ENCODE measurements at places on chromosomes 5 and 9.

DNA sequence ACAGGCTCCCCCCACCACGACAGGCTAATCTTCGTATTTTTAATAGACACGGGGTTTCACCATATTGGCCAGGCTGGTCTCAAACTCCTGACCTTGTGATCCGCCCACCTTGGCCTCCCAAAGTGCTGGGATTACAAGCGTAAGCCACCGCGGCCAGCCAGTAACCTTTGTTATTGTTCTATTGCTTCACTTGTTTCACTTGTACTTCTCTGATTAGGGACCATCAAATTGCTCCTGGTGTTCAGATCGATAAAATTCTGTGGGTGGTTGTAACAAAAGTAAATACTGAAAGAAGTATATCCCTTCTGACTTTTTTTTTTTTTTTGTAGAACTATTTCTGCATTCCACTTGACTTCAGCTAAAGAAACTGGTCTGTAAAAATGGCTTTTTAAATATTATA is 445.5 kb upstream of the CDH10 start:
- no peak for DNase-seq

GRCh38 chr9:36389590-36389989 is 10.5 kb downstream of the RNF38 start:
- DNase-seq = no peak

GRCh38 chr5:116454417-116454927 is 120.2 kb downstream of the SEMA6A start:
- DNase-seq = peak; percentile 92

- peak; percentile 98 for DNase-seq
These were observed 22.2 kb upstream of the JADE2 start for GRCh38 chr5:134503088-134503936.

- peak; percentile 69 for DNase-seq
These were observed 21.1 kb downstream of the FAM219A start for GRCh38 chr9:34437006-34437925.

DNA sequence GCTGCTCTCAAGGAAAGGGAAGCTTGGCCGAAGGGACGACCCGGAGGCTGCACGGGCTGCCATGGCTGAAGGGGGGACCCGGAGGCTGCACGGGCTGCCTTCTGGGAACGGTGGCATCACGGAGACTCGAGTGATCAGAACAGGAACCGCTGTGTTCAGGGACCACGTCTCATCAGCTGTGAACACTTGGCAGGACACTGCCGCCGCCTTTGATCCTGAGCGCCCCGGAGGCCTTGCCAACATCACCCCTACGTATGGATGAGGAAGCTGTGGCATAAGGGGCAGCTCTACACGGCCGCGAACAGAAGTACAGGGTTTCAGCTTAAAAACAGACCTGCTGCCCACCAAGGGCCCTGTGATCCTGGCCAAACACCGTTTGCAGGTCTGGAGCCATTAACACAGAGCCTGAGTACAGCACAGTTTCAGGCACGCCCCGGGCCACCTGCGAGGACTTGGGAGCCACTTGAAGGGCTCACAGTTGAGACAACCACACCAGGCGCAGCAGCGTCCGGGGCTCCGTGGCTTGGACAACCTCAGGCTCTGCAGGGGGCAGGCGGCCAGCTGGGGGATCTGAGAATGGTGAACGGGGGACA is 23.9 kb upstream of the TERT start:
- no peak for DNase-seq

DNA sequence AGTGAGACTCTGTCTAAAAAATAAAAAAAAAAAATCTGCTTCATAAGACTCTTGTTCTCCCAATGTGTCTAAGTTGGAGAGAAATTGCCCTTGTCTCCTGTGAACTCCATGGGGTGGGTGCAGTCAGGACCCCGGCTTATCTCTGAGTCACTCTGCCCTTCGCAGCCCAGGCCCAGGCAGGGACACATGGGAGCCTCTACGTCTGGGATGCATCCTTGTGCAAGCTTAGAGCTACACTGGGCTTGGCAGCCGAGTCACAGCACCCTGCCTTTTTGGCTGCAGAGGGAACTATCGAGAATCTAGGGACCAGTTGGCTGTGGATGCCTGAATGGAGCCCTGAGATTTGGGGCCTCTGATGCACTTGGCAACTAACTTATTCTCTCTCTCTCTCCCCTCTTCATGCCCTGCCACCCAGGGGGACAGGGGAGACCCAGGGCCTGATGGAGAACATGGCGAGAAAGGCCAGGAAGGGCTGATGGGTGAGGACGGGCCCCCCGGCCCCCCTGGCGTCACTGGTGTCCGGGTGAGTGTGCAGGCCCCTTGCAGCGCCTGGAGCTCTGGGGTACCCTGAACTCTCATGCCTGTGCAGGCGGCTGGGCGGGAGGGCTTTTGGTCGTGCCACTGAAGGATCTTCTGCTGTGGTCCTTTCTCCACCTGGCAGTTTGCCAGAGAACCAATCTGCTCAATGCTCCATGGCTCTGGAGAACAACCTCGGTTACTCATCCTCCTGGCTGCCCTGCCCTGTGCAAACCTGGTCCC is 47.5 kb upstream of the ORM1 start:
- DNase-seq = peak; percentile 42

DNA sequence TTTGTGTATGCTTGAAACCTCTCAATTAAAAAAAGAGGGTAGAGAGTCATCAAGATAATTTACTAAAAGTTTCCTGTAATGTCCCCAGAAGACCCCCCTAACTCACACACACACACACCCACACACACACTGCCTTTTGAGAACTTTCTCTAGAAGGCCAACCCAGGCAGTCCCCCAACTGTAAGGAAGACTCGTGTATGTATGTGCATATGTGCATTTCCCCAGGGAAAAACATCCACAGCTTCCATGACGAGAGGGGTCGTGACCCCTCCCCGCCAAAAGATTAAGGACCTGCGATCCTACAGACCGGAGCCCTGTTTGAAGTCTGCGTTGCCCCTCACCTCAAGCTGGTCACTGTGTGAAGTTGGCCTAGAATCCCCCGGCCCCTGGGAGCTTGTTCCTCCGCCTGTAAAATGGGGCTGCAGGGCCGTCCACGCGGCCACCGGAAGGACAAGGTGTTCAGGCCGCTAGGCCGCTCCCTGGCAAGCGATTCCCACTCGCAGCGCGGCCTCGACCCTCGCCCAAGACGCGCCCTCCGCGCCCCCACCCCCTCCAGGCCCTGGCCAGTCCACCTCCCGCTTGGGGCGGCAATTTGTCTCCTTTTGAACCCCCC is 435 bp upstream of the CDX1 start:
- no peak for DNase-seq

- DNase-seq = no peak
These were observed 36.8 kb upstream of the COL5A1 start for GRCh38 chr9:134604834-134605233.

DNA sequence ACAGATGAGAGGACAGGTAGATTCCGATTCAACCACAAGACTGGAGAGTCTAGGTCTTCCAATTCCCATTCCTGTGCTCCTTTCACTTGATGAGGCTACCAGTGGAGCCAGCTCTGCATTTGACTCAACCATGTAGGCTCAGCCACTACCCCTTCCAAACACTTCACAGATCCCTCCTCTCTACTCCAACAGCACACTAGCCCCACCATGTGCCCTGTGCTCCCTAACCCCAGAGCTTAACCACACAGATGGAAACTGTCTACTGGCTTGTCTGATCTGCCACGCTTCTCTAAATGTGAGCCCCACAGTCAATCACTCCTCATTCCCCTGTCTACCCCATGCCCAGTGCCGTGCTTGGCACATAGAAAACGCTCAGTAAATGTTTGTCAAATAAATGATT is 508.2 kb downstream of the CDK5RAP2 start:
- DNase-seq = no peak

GRCh38 chr5:81856948-81857928 is 106.3 kb upstream of the SSBP2 start:
- no peak for DNase-seq

DNA sequence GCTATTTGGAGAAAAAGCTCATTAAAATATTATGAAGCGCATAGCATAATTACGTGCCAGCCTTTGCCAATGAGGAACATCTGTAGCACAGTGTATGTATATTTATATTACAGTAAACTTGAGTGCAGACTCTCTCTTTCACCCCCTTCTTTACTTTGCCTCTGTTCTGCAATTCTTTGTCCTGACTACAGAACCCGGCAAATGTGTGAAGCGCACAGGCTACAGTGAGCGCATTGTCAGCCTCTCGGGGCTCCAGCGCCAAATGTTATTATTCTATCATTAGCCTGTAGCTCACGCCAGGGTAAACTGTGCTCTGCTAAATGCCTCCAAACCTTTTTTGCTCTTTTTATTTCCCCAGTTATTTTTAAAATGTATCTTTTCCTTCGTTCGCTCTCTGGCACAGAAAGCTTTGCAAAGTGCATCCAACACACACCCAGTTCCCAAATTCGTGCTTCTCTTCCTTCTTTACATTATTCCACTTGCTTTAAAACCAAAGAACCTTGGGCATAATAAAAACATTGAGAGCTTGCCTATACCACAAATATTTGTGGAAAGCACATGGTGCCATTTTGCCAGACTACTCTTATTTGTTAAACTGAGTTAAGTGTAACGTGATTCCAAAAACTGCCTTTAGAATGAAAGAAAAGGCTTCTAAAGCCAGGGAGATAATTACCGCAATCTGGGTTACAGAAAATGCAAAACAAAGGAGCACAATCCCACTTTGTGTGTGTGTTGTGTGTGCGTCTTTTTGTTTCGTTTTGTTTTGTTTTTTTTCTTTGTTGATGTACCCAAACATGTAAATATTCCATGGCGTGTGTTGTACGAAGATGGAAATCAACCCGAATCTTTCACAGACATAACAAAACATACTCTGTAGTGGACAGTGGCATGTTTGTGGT is 164.1 kb upstream of the MPDZ start:
- DNase-seq = no peak

- no peak for DNase-seq
These were observed 205.6 kb downstream of the ZNF462 start for GRCh38 chr9:107068581-107068980.

DNA sequence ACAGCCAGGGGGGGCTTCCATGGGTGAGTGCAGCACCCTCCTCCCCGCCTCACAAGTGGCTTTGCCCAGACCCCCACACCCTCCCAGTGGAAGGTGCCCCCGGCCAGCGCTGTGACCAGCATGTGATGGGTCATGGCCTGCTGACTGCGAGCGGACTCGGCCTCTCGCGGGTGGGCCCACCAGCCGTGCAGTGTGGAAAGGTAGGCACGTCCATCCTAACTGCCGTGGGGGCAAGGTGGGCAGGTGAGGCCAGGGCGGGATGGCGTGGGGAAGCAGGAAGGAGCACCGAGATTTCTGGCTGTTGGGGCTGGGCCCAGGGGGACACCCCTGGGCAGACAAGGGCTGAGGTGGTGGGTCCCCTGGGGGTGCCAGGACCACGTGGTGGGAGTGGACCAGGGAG is 12.1 kb downstream of the SOHLH1 start:
- no peak for DNase-seq

GRCh38 chr5:158819840-158820620 is 279.7 kb downstream of the EBF1 start:
- DNase-seq = peak; percentile 34

GRCh38 chr9:78234810-78235209 is 1.1 kb upstream of the CEP78 start:
- DNase-seq = peak; percentile 63

GRCh38 chr5:171984748-171985419 is 21.6 kb downstream of the FBXW11 start:
- peak; percentile 95 for DNase-seq

GRCh38 chr5:130024006-130024405 is 119.7 kb downstream of the CHSY3 start:
- no peak for DNase-seq

DNA sequence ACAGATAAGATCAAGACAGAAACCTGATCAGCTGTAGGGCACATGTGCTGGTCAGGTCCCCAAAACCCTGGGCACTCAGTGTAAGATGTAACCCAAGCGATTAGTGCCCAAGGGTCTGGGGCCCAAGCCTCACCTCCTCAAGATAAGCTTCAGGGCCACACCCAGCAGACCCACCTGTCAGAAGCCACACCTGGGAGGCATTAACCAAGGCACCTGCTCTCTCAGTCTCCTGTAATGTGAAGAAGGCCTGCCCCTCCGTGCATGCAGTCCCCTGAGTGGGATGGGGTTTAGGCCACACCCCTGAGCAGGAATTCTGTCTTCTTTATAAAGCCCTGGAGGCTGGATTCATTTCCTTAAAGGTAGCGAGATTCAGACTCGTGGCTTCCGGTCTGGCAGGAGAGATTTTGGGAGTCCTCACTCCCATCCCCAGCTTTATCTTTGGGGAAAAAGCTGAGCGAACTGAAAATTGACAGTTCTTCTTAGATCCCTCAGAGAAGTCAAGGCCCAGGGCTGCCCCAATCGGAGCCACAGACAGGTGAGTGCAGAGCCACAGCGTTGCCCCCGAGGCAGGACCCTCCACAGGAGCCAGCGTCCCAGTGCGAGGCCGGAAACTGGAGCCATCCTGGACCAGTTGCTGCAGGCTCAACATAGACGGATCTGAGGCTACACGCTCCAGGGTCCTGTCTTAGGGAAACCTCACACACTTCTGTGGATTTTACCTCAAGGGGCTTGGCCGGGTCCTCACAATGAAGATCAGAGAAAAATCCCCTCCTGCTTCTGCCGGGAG is 357.6 kb upstream of the IRX4 start:
- no peak for DNase-seq

GRCh38 chr5:83281658-83282057 is 189.9 kb upstream of the VCAN start:
- peak; percentile 71 for DNase-seq

GRCh38 chr5:158074992-158075769 is 216.2 kb upstream of the CLINT1 start:
- peak; percentile 62 for DNase-seq

GRCh38 chr9:89738137-89738932 is 133.5 kb downstream of the GADD45G start:
- DNase-seq = no peak

GRCh38 chr5:139966856-139967255 is 76.2 kb downstream of the NRG2 start:
- no peak for DNase-seq

DNA sequence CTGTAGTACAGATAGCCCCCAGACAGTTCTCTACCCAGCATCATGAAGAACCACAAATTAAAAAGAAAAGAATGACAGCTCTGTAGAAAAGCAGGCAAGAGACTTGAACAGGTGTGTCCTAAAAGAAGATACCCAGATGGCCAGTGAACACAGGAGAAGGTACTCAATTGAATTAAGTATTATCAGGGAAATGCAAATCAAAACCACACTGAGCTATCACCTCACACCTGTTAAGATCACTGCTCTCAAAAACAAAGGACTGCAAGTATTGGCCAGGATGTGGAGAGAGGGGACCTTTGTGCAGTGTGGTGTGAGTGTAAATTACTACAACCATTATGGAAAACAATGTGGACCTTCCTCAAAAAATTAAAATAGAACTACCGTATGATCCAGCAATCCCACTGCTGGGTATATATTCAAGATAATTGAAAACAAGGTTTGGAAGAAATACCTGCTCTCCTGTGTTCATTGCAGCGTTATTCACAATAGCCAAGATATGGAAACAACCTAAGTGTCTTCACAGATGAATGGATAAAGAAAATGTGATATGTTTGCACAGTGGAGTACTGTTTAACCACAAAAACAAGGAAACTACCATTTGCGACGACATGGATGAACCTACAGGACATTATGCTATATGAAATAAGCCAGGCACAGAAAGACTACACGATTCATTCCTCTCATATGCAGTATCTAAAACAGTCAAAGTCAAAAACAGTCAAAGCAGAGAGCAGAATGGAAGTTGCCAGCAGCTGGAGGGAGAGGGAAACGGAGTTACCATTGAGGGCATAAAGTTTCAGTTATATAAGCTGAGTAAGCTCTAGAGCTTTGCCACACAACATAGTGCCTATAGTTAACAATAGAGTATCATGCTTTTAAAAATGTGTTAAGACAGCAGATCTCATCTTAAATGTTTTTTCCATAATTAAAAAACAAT is 102.6 kb downstream of the WNK2 start:
- no peak for DNase-seq

GRCh38 chr5:36298552-36298951 is 3.1 kb downstream of the RANBP3L start:
- peak; percentile 37 for DNase-seq

GRCh38 chr9:73260506-73260905 is 108.8 kb downstream of the ANXA1 start:
- DNase-seq = no peak
